ENCODE measurements at places on chromosomes 6 and 20.

DNA sequence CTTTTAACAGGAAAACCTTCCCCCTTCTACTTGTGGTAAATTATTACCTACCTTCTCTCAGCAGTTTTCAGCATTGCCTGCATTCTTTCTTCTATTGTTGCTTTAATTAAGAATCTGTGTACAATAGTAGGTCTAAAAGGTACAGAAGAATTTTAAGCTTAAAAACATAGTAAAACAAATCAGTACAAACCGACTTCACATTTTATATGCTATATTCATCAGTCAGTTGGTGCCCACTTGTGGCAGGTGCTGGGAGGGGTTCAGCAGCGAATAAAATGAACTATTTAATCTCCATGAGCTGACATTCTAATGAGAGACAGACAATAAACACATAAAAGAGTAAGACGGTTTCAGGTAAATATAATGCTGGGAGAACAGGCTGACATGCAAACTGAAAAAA lies 73.4 kb upstream of the FBXO30 start:
- DNase-seq = no peak

GRCh38 chr6:157759028-157759427 lies 64.0 kb upstream of the SNX9 start:
- no peak for DNase-seq

DNA sequence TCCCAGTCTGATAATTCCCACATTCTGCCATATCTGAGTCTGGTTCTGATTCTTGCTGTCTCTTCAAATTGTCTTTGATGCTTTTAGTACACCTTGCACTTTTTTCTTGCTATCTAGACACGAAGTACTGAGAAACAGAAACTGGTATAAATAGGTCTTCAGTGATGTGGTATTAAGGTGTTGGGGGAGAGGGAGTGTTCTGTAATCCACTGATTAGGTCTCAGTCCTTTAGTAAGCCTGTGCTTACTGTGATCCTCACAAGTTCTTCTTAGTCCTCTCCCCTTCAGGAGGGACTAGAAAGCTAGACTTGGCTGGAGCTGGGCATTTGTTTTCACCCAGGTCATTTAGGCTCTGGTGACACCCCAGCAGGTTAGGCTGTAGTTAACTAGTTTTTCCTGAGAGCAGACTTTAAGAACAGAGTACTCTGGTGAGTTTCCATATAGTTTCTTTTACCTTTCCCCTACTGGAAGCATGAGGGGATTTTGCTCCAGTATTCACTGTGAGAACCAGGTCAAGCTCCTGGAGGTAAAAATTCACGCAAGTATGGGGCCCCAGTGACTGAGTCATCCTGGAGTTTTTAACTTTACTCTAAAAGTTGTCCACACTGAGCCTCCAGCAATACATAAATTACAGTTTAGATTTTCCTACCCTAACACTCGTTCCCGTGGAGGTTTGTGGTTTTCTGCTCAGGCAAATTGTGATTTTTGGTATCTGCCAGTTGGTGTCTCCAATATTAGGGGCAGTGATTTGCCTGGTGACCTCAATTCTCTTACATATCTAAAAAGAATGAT lies 154.6 kb downstream of the CDKAL1 start:
- DNase-seq = no peak

- no peak for DNase-seq
Observed at GRCh38 chr6:99471638-99472037, 43.6 kb downstream of the USP45 start.

GRCh38 chr6:128079021-128079420 lies 178.2 kb upstream of the THEMIS start:
- no peak for DNase-seq

DNA sequence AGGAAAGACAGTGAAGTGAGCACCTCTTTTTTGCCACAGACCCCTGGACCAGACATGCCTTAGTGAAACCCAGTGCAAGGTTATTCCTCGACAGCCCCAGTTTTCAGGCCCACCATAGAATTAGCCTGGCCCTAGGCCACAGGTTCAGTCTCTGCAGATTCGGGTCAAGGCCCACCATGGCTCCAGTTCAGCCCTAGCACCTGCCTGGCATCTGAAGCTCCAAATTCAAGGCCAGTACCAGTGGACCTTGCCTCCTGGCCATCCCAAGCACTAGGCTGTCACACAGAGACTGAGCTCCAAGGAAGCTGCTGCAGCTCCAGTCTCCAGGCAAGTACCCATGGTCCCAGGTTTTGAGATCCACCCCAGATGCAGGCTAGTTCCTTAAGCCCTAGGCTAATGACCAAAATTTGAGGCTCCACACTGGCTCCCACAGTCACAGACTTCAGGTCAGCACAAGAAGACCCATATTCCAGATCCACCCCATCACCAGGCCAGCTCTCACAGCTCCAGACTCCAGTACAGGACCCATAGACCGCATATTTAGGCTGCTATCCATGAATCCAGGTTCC lies 877.5 kb upstream of the ADGRB3 start:
- DNase-seq = no peak

DNA sequence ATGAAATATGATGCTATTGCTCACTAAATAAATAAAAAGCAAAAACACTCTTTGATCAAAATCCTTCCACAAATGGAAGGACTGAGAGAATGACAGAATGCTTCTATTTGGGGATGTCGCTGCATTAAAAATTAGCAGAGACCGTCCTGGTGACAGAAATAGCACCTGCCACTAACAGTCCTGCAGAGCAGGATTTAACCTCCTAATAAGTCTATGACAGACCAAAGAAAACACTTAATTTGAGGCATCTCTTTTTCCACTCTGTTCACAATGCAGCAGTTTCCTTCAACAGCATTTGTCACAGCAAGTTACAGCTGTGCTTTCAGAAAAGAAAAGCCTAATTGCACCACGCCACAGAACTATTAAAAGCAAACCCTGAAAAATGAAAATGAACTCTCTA lies 140.6 kb upstream of the BEND6 start:
- DNase-seq = no peak

GRCh38 chr20:17490501-17490900 lies 40.7 kb downstream of the BFSP1 start:
- DNase-seq = no peak

All from KG1 (cell line).